ENCODE measurements at places on chromosomes 5 and 9.
A peak's percentile ranks its signal among the peaks of the same experiment; 100 is the strongest.

DNA sequence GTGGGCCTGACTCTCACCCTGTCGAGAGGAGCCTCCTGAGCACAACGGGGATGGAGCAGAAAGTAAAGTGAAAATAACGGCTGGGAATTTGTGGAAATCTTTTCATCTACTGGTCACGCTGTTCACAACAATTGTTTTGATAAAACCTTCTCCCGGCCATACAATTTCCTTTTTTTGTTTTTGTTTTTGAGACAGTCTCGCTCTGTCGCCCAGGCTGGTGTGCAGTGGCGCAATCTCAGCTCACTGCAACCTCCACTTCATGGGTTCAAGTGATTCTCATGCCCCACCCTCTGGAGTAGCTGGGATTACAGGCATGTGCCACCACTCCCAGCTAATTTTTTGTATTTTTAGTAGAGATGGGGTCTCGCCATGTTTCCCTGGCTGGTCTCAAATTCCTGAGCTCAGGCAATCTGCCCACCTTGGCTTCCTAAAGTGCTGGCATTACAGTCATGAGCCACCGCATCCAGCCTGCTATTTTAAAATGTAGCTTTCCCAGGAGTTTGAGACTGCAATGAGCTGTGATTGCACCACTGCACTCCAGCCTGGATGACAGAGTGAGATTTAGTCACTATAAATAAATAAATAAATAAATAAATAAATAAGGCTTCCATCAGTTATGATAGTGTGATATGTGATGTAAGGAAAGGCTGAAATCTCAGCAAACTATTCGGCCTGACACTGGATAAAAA is 73.5 kb upstream of the PTGER4 start:
- DNase-seq: no peak

- no peak for DNase-seq
These were observed 53.6 kb downstream of the FBXO4 start for GRCh38 chr5:41978676-41979075.

GRCh38 chr5:92002721-92003274 is 619.7 kb upstream of the ARRDC3 start:
- DNase-seq: no peak

GRCh38 chr9:21395778-21396717 is 10.8 kb upstream of the IFNA2 start:
- peak; percentile 68 for DNase-seq

GRCh38 chr5:54194318-54194717 is 116.1 kb downstream of the ARL15 start:
- DNase-seq: no peak

GRCh38 chr5:76662521-76662920 is 39.3 kb upstream of the F2RL2 start:
- DNase-seq: no peak

- DNase-seq: no peak
These were observed 286.5 kb downstream of the EFNA5 start for GRCh38 chr5:107384256-107384655.

- DNase-seq: no peak
These were observed 8.2 kb upstream of the AGPAT2 start for GRCh38 chr9:136695435-136695895.

DNA sequence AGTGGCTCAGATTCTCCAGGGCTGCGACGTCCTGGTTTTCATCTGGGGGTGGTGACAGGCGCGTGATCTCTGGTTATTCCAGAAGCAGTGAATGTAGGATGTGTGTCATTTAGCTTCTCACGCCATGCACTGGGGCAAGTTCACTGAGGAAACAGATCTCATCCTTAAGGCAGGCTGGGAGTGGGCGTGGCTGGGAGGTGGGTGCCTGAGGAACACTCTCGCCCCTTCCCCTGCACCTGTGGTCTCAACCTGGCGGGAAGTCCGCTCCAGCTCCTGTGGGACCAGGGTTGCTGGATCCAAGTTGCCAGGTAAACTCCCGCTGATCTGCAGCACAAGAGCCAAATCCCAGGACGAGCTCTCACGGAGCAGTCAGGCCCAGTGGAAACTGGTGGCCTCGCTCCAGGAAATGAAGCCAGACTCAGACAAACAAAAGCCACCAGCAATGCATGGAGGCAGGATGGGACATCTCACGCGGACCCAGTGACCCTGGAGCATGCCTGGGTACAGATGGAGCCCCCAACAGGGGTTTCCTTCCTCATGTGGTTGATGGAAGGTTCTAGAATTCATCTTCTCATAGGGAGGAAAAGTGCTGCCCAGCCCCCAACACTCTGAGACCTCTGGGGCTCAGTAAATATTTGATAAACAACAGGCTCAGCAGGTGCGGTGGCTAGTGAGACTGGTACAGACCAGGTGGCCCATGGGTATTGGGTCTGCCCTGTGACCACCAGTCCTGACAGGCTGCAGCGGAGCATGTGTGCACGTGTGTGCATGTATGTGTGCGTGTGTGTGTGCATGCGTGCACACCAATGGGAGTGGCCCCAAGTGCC is 16.3 kb upstream of the SLC12A7 start:
- DNase-seq: peak; percentile 39

GRCh38 chr5:40291338-40291737 is 388.4 kb upstream of the PTGER4 start:
- no peak for DNase-seq

- no peak for DNase-seq
These were observed 356.2 kb downstream of the RASEF start for GRCh38 chr9:82706786-82707185.

DNA sequence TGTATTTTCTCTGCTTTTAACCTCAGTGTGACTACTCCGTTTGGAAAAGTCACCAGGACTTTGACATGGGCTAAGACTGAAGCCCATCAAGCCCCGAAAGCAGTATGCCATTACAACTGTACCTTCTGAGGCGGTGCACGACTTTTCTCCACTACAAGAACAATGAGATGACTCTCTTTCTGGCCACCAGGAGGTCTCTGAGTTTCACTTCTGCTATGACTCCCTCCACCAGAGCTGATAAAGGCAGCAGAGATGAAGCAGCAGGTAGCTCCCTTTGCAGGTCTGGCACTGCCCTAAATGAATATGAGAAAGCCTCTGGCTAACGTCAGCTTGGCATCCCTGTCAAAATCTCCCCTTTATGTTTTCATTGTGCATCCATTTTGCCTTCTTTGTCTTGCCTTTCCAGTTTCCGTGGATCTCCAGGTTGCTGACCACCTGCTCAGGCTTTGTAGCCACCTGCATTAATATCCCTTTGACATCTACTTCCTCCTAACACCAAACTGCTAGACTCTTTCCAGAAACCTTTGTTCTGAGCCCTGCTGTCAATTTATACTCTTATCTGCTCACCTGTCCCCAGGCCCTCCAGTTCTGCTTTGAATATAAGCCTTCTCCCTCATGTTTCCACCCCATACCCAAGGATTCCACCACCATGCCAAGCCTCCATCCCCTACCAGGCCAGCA is 221.7 kb downstream of the ZNF608 start:
- DNase-seq: peak; percentile 11

GRCh38 chr9:127943731-127944144 is 6.1 kb upstream of the DPM2 start:
- DNase-seq: peak; percentile 91

GRCh38 chr9:127491516-127491915 is 40.2 kb downstream of the LRSAM1 start:
- DNase-seq: no peak

DNA sequence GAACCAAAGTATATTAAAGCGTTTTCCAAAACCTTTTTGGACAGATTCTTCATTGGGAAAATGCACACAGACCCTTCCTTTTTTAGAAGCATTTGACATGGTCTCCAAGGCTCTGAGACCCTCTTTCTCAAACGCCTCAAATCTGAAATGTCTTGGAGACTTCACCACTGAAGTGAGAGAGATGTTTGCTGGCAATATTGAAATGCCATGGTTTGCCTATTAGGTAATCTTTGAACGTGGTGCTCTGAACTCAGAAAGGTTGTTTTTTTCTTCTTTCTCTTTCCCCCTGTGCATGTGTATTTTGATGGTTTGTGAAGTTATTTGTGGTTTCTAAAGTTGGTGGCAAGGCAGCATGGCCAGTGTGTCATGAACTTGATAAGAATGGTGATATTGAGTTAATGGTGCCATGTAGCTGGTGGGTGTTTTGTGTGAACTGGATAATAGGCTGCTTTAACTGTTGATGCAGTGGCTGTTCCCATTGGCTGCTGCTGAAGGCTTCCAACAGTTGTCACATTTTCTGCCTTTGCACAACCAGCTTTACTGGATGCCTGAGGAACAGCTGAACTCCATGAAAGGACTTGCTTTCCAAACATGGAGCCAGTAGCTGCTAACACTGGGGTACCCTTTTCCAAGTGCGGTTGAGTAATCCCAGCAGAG is 1.7 kb downstream of the PALM2AKAP2 start:
- no peak for DNase-seq

- no peak for DNase-seq
These were observed 21.5 kb upstream of the WWC1 start for GRCh38 chr5:168269937-168270330.

GRCh38 chr5:80963966-80964481 is 3.9 kb downstream of the RASGRF2 start:
- DNase-seq: no peak

DNA sequence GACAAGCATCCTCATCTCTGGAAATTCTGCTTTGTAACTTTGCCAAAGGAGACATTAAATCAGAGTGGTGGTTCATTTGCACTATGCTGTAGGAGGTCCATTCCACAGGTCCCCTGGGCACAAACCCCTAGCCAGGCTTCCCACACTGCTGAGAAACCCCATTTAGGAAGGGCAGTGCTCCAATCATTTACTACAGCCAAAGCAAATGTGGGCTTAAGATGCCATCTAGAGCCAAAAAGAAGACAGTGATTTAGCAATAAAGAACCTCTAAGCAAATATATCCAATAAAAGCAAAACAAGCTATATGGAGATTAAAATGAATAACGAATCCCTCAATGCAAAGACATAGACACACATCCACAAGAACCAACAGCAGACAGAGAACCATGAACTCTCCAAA is 129.0 kb upstream of the ALDH1B1 start:
- peak; percentile 37 for DNase-seq

GRCh38 chr5:172302047-172302710 is 18.6 kb upstream of the UBTD2 start:
- no peak for DNase-seq

- no peak for DNase-seq
These were observed 755.3 kb downstream of the TLE1 start for GRCh38 chr9:80934095-80934494.

DNA sequence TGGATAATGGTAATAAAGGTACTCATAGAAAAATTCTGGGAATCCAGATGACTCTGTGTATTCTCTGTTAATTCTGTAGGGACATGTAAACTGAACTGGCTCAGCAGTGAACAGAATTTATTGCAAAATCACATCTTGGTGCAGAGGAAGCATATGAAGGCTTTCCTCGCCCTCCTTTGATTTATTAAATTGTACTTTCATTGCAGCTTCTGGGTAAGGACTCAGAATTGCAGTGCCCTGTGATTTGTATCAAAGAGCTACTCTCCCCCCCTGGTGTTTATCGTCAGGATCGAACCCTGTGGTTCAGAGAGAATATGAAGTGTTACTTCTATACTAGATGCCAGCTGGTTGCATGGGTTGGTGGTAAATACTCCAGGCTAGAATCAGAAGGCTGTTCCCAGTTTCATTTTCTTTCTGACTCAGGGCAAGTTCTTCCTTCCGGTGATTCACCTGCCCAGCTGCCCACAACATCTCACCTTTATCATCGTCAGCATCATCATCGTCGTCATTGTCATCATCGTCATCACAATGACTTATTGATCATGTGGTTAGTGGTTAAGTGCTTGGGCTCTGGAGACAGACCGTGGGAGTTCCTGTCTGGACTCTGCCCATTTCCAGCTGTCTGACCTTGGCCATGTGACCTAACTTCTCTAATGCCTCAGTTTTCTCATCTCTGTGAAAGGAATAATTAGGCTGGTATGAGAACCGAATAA is 238.8 kb downstream of the ARHGAP26 start:
- DNase-seq: peak; percentile 92

GRCh38 chr5:134328619-134329018 is 38.4 kb downstream of the CDKL3 start:
- DNase-seq: no peak

DNA sequence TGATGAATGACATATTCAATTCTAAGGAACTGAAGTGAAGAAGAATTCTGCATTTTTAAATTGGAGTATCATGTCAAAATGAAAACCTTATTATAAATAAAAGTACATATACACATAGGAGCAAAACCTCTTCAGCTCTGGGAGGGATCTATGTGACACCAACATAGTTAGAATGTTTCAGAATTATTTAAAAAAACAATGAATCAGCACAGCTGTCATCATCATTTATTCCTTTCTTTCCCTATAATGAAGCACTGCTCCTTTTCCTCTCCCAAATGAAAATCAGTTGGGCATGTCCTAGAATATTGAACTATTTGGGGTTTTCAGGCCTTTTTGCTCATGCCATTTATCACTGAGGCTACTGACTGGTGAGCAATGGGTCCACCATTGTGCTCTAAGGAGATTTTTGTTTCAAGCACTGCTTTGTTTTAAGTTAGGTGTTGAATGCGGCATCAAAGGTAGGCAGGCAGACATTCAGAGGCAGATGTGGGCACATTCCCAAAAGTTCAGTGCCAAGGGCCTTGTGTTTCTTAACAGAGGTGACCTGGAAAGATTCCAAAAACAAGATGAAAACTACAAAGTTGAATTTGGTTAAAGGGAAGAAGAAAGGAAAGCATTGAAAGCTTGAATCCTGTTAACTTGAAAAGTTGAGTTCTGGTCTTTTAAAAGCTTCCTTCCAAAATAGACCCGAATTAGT is 126.4 kb upstream of the ADAMTSL1 start:
- DNase-seq: no peak

DNA sequence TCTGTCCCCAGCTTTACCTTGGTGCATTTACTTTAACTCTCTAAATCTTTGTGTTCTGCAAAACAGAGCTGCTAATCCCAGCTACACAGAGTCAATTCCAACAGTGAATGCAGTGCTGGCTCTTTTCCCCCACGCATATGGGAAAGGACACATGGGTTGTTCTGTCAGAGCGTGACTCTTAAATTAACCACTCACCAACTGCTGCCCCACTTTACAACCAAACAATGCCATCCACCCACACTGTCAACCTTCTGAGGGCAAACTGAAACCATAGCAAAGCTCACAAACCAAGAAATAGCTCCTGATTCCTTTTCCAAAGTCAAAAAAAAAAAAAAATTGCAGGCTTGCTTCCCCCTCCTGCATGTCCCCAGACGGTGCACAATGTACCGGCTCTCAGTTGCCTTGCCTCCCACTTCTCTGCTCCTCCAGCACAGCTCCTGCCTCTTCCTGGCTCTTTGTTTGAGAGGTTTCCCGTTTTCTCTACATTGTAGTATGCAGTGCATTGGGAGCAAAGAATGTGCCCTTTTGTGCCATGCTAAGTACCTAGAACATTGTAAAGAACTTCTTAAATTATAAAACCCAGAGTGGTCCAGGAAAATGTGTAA is 151.5 kb upstream of the DAPK1 start:
- no peak for DNase-seq

GRCh38 chr9:91212596-91213243 is 149.0 kb downstream of the AUH start:
- DNase-seq: no peak

- DNase-seq: no peak
These were observed 23.6 kb upstream of the CSF1R start for GRCh38 chr5:150109921-150110320.

- no peak for DNase-seq
These were observed 97.8 kb upstream of the CD180 start for GRCh38 chr5:67294266-67294938.

GRCh38 chr5:44794371-44794770 is 14.4 kb upstream of the MRPS30 start:
- no peak for DNase-seq

GRCh38 chr5:60959156-60959555 is 14.2 kb downstream of the NDUFAF2 start:
- DNase-seq: no peak

All from suppressor macrophage (primary cell).